ENCODE measurements at places on chromosomes 2 and 18.

DNA sequence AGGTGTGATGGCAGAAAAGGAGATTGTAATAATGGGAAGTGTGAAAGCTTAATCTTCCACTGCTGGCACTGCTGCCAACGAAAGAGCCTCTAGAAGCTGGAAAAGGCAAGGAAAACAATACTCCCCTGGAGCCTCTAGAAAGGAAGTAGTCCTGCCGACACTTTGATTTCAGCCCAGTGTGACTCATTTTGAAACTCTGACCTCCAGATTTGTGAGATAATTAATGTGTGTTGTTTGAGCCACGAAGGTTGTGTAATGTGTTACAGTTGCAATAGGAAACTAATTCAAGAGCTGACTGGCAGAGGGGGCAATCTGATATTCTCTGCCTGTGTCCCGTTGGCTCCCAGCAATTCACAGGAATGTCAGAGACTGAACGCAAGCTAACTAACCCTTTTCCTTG, 219.2 kb upstream of the UBE2E3 start:
- no peak for DNase-seq

DNA sequence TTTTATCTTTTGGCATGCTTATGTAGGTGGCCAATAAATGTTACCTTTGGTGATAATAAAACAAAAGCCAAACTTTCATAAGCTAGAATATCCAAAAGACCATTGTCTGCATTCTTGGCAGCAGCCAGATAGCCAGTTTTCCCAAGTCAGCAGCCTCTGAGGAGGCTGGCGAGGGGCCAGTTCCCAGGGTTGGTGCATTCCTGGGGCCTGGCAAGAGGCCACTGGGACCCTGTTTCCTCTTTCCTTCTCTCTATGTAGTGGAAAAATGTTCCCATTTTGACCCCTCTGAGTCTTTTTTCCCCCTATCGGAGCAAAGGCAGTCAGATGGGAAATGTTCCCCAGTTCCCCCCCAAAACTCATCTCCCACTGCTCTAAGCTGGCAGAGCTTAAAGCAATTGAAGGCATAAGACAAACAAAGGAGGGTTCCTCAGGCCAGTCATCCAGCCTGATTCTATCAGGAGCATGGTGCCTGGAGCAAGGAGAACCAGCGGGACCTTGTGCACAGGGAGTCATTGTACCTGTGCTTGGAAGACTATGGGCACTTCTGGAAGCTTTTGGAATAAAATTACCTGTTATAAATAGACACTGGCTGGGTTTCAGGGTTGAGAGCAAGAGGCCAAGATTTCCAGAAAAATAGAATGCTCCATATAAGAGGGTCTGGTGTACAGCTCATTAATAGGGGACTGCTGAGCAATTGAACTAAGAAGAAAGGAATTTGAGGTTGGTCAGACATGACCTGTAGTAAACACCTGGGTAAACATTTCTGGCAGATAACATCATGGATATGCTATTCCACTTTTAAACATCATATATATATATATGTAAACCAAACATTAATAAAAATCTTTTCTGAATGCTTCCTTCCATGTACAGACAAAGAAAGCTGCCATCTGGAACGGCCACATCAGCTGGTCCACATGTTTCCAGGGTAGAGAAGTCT, 63.4 kb downstream of the NCKAP5 start:
- no peak for DNase-seq

DNA sequence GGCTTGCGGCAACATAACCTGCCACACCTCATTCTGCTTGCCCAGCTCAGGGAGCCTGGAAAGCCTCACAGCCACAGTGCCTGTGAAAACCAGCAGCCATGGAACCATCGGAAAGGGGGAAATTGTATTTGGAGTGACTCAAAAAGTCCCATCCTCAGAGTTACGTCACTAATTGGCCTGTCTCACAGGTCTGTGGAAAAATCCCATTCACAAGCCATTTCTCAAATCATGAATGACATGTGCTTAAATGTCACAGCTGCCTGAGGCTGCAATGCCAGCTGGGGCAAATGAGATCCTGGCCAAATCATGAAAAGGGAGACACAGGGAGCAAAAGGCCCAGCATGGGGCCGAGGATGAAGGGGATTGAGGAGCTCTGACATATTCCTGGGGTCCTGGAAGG, 486.9 kb upstream of the RAB6C start:
- no peak for DNase-seq

DNA sequence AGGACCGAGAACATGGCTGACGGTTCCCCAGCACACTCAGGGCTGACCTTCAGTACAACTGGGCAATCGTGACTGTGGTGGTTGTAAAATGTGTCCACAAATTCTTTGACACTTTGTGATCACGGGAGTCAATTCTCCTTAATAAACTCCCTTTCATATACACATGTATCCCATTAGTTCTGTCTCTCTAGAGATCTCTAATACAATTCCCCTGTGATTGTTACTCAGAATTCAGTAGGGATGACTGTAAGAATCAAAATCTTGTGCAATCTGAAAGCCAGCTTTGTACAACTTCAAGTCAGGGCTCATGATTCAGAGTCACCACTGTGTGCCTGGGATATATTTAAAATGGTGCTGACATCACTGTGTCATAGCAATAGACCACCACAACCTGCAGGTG, 89.5 kb upstream of the LMAN1 start:
- DNase-seq = no peak

DNA sequence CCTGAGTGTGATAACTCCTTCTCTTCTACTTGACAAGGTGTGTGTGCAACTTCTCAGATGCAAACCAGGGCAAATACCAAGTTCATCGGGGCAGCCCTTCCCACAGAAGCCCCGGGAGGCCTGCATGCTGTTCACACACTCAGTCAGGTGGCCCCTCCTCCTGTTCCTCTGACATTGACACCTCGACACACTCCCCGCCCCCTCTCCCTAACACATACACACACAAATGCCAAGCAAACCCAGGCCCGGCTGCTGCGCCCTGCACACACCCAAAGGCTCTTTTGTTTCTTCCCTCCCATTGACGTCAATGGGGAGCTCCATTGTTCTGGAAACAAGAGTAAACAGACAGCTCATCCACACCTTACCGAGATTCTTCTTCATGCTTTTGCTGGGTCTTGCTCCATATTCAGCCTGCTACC, 1.7 kb upstream of the PER2 start:
- DNase-seq = peak; percentile 8

DNA sequence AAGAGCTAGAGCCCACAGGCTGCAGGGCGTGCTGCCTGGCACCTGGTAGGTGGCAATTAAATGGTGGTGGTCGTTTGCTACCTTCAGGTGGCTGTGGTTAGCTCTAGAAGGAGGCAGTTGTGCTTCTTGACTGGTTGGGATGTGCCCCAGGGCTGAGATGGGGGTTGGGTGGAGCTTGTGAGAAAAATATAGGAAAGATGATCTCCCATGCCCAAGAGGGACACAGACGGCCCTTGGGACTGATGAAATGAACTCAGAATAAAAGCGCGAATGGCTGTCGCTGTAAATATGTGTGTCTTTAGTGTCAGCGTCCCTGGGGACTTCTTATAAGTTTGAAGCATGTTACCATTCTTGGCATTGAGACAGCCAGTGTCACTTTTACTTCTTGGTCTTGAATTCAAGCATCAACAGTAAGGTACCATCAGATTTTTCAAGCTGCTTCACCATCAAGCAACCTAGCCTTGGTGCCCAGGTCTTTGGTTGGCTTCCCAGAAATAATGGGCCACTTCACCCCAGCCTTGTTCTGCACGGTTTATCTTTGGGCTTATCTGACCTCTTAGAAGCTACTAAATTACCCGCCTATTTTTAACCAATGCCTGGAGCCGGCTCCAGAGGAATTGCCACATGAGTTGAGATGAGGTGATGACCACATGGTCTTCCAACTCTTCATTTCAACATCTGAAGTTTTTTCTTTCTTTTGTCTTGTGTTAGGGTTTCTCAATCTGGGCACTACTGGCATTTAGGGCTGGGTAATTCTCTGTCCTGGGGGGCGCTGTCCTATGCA, 11.9 kb downstream of the LRRFIP1 start:
- no peak for DNase-seq

GRCh38 chr2:224659714-224660113, 56.5 kb downstream of the CCDC195 start:
- DNase-seq = no peak

GRCh38 chr18:32545631-32546030, 74.9 kb upstream of the GAREM1 start:
- no peak for DNase-seq

GRCh38 chr2:233480490-233481202, 85.9 kb downstream of the USP40 start:
- DNase-seq = peak; percentile 1

GRCh38 chr2:142218471-142218870, 87.7 kb upstream of the LRP1B start:
- DNase-seq = no peak

GRCh38 chr2:3597567-3597966, 2.7 kb downstream of the COLEC11 start:
- DNase-seq = no peak

- DNase-seq = no peak
Measured at GRCh38 chr2:38708900-38709566, 42.1 kb downstream of the SRSF7 start.

All from NCI-H187 (cell line).